ENCODE measurements at places on chromosomes 3 and 15.

DNA sequence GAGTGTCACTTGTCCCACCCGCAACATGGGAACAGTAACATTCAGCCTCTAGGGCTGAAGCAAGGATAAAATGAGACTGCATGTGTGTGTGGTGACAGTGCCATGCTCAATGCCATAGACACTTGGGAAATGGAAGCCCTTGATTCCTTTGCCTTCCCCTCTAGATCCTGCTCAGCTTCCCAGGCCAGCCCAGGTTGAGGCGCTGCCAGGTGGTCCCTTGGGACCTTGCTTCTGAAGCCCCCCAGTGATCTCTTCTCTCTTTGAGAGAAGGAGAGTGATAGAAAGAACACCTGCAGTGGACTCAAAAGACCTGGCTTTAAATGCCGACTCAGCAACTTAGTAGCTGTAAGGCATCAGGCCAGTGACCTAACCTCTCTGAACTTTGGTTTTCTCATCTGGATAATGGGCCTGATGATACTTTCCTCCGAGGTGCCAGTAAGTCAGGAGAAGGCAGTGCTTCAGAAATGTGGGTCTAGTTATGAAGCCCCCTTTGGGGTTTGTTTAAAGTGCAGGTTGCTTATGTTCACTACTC lies 144.5 kb downstream of the RPLP1 start:
- no peak for DNase-seq

- no peak for DNase-seq
Observed at GRCh38 chr15:96336596-96337364, 6.3 kb downstream of the NR2F2 start.

- no peak for DNase-seq
Observed at GRCh38 chr3:32816439-32817256, 1.1 kb upstream of the TRIM71 start.

DNA sequence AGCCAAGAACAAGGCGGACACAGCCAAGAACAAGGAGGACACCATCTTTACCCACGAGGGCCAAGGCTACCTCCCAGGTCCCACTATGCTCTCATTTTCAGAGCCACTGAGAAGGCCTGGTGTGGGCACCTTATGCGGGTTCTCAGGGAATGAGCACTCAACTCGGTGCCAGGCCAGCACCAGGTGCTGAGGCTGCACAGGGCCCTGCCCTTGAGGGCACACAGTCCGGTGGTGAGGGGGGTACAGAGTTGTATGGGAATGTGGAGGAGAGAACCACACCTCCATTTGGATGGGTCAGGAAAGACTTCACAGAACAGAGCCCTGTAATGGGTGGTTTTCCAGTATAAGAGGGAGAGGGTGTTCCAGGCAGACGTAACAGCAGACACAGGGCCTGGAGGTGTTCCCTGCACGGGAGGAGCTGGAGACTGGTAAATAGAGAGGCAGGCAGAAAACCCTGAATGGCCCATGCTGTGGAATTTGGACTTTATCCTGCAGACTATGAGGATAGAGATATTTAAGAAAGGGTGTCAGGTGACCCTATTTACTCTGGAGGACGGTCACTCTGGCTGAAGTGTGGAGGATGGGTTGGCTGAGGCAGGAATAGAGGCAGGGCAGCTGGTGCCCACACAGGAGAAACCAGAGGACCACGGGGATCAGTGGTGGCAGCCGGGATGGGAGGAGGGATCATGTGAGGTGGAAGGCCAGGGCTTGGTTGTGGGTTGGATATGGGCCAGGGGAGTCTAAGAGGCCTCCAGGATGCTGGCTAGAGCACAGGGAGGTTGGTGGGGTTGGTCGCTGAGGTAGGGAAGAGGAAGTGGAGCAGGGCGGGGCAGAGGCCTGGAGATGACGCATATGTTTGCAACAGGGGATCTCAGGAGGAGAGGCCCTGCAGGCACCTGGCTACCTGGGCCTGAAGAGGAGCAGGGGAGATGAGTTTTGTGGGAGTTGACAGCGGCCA lies 34.6 kb downstream of the CRABP1 start:
- DNase-seq, result no peak

- no peak for DNase-seq
Observed at GRCh38 chr15:57921371-57921770, 144.1 kb downstream of the ALDH1A2 start.

- DNase-seq, result no peak
Observed at GRCh38 chr3:108780235-108780634, 23.0 kb upstream of the RETNLB start.

DNA sequence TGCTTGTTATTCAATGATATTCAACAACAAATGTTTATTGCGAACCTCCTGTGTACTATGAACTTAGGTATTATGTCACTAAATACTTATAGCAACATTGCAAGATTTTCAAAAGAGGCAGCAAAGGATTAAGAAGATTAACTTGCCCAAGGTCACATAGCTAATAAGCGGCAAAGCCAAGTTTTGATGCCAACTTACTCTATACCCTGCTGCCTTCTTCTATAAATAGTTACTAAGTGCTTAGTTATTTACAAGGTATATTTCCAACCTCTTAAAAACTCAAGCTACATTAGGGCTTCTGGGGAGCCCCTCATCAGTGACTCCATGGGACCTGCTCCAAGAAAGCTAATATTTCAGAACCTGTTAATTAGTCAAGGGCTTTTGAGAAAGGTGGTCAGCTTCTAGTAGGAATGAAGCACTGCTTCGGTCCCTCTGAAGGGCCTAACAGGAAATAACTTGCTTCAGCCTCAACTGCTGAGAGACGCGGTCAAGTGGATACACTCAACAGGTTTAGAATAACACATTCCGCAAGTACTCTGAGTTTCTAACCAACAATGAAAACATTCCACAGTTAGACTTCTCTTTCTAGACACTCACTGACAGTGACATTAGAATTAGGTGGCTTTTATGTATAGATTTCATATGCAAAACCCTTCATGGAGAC lies 125.5 kb downstream of the DGKG start:
- no peak for DNase-seq

DNA sequence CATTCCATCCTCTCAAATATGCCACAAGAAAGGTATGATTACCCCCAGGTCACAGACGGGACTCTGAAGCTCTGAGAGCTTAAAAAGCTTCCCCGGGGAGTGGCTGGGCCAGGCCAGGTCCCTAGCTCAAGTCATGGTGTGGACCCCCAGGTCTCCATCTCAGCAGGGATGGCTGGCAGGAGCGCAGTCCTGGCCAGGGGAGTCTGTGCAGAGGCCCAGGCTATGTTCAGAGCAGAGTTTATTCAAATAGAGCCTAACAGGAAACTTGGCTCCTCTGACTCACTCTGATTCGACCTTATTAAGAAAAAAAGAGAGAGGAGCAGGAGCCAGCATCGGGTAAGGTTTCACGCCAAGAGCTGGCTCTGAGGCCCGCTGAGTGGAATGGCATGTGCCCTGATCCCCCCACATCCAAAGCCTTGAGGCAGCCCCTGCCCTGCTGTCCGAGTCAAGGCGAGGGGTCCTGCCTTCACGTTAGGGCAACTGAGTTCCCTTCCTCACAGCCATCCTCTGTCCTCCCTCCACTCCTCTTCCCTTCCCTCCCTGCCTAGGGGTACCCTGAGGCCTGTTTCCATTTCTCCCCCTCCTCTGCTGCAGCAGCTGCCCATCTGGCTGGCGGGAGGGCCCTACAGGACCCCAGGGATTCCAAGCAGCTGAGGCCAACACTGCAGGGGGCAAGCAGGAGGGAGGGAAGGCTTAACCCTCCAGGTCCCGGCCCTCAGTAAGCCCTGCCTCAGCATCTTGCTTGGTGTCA lies 1.9 kb upstream of the LOXL1 start:
- no peak for DNase-seq

GRCh38 chr15:101086394-101087171 lies 165.3 kb downstream of the CHSY1 start:
- no peak for DNase-seq

DNA sequence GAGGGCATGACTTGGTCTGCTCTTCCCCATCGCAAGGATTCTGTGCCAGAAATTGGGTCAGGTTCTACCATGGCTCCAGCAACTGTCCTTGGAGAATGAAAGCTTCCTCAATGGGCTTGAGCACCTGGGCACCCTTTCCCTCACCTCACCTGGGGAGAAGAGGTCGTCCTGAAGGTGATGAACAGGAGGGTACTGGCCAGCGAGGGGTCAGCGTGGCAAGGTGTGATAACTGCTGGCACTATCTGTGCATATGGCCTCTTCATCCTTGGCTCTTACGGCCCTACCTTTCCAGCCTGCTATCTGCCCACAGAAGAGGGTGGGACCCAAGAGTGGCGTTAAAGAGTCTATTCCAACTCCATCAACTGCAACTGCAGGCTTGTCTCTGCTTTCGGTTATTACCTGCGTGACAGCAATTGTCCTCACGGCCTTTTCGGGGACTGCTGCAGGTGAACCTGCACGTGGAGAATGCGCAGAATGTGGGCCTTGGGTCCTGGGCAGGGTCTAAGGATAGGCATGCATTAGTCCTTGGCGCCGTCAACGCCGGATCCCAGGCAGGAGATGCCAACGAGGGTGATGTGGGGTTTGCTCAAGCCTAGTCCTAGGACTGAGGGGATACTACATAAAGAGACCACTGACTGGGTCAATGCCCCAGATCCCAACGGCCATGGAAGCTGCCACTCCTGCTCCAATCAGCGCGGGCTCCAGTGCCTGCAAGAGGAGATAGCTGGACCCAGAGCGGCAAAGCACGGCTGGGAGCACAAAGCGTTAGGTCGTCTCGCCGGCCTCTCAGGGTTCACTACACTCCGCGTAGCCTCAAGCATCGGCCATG lies 625 bp upstream of the RBM15B start:
- no peak for DNase-seq

DNA sequence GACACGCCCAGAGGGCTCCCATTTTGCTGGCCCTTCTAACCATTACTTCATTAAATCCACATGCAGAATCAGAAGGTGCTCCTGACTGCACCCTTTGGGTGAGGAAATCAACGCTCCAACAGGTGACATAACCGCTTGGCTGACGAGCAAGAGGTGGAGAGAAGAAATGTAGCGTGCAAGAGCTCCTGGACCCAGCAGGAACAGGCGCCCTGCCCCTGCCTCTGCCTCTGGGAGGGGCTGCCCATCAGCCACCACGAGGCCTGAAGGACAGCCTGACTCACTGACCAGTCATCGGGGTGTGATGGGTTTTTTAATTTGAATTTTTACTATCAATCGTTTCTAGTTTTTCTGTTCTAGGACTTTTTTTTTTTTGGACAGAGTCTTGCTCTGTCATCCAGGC lies 218.2 kb downstream of the ADAMTS17 start:
- DNase-seq, result no peak

DNA sequence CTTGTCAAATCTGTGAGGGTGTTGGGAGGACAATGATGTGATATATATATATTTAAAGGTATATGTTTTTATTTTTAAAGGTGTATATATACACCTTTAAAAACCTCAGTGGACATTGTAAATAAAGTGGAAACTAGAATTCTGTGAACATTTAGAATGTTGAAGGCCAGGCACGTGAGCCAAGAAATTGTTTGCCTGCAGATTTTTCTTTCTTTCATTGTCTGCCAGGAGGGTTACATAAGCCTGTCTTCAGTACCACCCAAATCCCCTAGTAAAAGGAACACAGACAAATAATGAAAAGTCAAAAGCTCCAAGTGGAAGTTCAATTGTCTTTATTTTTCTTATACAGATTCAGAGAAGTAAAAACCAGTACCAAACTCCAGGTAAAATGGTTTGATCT lies 42.4 kb downstream of the TM4SF4 start:
- no peak for DNase-seq

DNA sequence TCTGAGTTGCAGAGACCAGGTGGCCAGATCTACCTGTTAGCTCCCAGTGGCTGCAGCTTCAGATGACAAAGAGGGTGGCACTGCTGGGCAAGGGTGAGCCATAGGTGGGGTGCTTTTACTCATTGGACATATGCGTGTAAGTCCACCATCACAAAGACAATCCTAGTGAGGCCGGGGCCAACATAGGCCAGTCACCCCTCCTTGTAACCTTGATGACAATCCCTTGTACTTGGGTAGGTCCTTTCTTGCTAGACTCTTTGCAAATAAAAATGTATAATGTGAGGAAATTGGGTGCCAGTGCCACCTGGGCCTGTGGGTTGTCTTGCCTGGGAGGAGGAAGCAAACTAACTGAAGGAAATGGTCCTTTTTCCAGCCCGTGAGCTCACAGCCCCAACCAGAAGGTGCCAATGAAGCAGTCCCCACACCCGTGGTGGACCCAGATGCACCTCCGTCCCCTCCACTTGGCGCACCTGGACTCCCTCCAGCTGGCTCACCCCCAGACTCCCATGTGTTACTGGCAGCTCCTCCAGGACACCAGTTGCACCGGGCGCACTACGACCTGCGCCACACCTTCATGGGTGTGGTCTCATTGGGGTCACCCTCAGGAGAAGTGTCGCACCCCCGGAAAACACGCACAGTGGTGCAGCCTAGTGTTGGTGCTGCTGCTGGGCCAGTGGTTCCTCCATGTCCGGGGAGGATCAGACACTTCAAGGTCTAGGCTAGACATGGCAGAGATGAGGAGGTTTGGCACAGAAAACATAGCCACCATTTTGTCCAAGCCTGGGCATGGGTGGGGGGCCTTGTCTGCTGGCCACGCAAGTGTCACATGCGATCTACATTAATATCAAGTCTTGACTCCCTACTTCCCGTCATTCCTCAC lies 7.6 kb downstream of the AHSG start:
- DNase-seq, result no peak

GRCh38 chr15:70815604-70816003 lies 38.4 kb downstream of the LARP6 start:
- DNase-seq, result no peak

DNA sequence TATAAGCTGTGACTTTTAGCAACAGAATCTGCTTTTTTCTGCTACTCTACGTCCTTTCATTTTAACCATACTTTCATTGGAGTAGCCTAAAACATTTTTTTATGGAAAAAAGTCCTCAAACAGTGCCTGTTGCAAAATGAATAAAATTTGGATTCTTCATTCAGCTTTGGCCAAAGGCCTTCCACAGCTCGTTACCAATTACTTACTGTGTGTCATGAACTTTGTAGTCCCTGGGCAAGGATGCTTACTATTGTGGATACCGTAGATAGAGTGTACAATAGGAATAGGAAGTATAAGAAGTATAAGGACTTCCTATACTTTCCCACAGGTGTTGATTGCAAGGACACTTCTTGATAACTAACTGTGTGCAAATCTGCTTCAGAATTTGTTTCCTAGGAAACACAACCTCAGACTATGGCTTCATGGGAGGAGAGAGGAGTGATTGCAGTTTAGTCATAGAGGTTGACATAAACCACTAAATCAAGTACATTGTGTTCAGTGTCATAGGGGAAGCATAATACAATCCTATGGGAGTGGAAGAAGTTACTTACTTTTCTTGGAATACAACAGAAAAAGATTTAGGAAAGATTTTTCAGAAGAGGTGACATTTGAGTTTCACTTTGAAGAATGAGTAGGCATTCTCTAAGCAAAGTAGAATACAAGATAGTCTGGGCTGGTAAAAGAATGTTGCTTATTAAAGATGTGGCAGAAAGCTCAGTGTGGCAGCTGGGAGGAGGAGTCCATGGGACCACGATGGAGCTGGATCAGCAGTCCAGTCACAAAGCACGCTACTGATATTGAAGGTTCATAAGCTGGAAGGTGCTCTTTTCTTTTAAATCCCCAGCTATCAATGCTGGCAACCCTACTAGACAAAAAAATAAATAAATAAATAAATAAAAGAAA lies 309.7 kb upstream of the TPRG1 start:
- no peak for DNase-seq

DNA sequence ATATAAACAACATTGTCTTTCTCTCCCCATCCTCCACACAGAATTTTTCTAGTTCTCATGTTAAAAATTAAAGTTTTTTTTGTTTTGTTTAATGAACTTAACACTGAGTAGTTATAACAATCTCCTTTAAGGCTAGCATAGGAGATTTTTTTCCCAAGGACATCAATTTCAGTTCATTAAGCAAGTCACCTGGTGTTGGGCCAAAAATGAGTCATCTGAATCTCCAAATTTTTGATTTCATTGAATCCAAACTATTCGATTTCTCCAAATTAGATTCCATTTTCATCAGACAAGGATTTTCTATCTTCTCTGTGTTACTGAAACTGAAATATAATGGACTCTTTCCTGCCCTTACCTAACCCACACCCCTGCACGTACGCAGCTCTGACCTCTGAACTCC lies 631.4 kb upstream of the MDFIC2 start:
- no peak for DNase-seq

Measured in adrenal gland (tissue), 19 donors.